Activated CD4-positive, alpha-beta memory T cell treated with anti-CD3 and anti-CD28 coated beads, Interleukin-2, amount 10 ng/mL, durations not matched to agents 7 days and 5 days (primary cell): ENCODE measurements at places on chromosomes 13 and 19. TPM values are rescaled to one million over a fixed set of nuclear protein-coding genes. Genes with fewer than 3 reads are reported as not detected.

The RAB3A gene
- 3.7 TPM for total RNA-seq

The NTF4 gene
- total RNA-seq, result not detected

The P2RY11 gene
- 33.5 TPM for total RNA-seq

The IFNL1 gene
- total RNA-seq, result 0.43 TPM

The DAND5 gene
- total RNA-seq, result 0.15 TPM

The FRY gene
- total RNA-seq, result 13.8 TPM

The SSC5D gene
- 0.15 TPM for total RNA-seq

The C19orf81 gene
- not detected for total RNA-seq

The RNF17 gene
- not detected for total RNA-seq

The LACC1 gene
- 3.2 TPM for total RNA-seq

The SIGLECL1 gene
- 0.18 TPM for total RNA-seq

The EDNRB gene
- not detected for total RNA-seq

The VSIG10L gene
- total RNA-seq, result 2.5 TPM

The CGB1 gene
- not detected for total RNA-seq

The PPP6R1 gene
- 229 TPM for total RNA-seq

The ZGLP1 gene
- total RNA-seq, result 1.4 TPM

The PCDH20 gene
- not detected for total RNA-seq

The KIR2DL1 gene
- total RNA-seq, result not detected
